ENCODE measurements at places on chromosomes 7 and 10. TPM values are rescaled to one million over a fixed set of nuclear protein-coding genes. Genes with fewer than 3 reads are reported as not detected.
A peak's percentile ranks its signal among the peaks of the same experiment; 100 is the strongest.

DNA sequence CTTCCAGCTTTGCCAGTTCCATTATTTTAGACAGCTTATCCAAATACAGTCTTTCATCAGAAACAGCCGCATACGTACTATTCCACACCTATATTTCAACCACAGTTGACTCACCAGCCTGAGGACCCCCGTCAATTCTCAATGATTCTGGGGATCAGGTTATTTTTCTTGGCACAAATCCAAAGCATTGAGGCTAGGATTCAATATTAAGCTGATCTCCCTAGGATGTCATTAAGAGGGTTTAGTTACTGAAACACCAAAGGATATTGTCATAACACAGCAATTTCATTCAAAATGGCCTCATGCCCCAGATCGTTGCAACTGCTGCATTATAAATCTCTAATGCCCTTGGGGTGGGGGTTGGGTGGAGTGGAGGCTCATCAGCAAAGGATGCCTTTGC, 214.6 kb downstream of the PTEN start:
- no peak for DNase-seq

GRCh38 chr7:22419488-22419887, 62.5 kb upstream of the RAPGEF5 start:
- no peak for DNase-seq

DNA sequence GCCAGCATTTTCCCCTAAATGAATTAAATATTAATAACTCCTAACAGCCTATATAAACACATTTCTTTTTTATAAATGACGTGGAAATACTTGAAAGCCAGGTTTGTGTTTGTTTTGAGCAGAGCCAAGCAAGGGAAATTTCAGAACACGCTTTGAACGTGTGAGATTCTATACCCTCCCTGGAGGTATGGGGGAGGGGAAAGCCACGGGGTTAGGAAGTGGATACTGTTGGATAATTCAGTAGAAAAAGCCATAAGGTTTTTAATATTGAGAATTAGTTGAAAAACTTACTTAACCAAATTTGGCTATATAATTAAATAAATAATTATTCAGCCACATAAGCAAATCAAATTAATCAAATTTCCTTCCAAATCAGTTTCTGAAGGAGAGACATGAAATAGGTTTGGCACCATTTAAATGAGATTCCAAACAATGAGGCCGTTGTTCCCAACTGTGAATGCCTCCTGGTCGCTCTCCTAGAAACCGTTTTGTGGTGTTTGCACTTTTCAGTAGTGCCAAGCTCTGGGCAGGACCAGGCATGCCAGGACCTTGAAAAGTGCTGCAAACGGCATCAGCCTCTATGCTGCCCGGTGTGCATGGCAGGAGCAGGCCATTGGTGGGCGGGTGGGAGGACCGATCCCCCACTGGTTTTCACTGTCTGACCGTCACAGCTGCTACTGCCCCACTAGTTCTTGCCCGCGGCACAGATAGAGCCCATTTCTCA, 88.1 kb downstream of the SEPTIN14 start:
- DNase-seq = no peak

- DNase-seq = peak; percentile 67
Observed at GRCh38 chr10:84424731-84425167, 96.4 kb downstream of the CCSER2 start.

DNA sequence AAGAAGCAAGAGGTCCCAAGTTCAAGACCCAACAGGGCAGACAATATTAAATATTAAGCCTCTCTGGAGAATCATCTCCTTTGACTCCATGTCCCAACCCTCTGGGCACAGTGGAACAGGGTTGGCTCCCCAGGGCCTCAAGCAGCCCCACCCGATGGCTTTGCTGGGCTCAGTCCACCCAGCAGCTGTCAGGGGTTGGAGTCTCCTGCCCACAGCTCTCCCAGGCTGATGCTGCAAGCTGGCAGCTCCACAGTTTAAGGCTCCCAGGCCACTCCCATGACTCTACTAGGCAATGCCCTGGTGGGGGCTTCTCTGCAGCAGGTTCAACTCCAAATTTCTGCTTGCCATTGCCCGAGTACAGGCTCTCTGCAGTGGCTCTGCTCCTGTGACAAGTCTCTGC, 55.1 kb downstream of the LARP4B start:
- DNase-seq = no peak

DNA sequence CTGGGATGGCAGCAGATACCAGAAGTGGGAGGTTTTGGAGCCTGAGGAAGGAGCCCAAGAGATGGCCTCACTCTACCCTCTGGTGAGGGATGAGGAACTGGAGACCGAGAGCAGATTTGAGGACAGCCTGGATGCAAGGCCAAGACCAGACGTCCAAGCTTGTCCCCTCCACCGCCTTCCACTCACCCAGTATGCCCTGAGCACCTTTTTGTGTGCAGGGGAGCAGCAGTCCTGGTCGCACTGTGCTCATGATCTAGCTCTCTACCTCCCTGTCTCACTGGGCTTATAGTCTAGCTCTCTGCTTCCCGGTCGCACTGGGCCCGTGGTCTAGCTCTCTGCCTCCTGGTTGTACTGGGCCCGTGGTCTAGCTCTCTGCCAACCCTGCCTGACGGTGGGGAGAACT, 33.6 kb upstream of the CHST15 start:
- no peak for DNase-seq

DNA sequence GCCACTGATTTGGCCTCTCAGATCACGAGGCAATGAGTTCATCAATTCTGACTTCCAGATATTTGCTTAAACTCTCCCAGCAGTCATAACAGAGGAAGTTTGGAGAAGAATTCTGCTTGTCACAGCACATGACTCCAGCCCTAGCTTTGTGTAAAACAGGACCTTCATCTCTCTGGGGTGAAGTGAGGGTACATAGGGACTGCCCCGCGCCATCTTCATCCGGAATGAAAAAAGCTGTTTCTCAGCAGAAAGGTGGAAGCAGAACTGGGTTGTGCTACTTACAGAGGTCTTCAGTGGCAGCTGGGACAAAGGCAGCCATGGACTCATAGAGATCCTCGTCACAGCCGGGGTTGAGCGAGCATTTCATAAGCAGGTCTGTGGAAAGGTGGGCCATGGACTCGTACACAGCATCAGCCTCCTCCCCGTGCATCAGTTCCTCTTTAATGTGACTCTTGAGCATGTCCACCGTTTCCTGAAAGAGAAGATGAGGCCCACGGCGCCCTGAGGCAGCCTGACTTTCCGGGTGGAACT, 58.4 kb upstream of the TM9SF3 start:
- DNase-seq = no peak

DNA sequence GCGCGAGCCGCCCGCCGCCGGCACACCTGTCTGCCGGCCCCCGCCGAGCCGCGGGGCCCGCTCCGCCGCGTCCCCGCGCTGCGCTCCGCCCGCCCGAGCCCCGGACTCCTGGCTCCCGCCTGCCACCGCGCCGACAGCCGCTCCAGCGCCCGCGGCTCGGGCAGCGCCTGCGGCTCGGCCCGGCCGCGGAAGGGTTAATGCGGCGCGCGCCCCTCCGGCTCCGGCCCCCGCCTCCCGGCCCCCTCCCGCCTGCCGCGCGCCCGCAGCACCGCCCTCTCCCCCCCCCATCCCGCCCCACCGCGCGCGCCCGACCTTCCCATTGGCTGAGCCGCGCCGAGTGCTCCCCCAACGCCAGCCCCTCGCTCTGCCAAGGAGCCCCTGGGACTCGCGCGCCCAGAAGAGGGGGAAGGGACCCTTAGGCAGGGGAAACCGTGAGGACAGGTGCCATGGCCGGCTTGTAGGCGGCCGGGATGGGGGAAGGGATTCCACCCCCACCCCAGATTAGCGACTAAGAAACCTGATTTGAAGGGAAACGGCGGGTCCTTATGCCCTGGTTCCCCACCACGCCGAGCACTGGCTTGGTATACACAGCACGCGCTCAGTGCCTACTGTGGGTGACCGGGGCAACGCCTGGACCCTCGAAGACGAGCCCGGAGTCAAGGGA, at the start of gene KCNH2:
Gene KCNH2 (minus strand): TSS at position 196 of the 664 bp plus-strand sequence. CDS start 408 bp downstream, outside the sequence.
- DNase-seq = no peak

DNA sequence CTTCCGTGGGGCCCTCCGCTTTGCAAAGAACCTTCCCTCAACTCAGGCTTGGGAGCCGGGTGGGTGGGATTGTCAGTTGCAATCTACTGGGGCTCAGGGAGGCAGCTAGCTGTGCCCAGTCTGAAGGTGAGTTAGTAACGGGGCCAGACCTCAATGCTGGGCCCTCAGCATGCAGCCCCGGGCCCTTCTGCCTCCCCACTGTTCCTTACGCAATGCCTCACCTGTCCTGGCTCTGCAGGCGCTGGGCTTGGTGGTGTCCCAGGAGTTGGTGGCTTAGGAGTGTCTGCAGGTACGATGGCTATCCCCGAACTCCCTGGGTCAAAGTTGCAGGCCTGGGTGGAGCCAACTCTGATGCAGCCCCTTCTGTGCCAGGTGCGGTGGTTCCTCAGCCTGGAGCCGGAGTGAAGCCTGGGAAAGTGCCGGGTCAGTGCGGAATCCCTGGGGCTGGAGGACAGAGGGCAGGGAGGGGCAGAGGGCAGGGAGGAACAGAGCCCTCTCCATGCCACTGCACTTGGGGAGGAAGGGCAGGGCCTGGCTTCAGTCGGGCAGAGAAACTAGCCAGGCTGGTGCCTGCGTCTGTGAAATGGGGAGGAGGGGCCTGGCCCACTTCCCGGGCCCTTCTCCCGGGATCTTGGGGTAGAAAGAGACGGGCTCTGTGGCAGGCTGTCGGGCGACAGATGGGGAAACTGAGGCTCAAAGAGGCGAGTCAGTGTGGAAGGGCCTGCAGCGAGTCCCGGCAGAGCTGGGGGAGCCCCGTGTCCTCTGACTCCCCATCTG, 15.0 kb downstream of the ELN start:
- no peak for DNase-seq

- no peak for DNase-seq
Observed at GRCh38 chr7:125644109-125644508, 714.5 kb upstream of the POT1 start.

GRCh38 chr10:31072451-31072850, 40.8 kb upstream of the ZNF438 start:
- no peak for DNase-seq

DNA sequence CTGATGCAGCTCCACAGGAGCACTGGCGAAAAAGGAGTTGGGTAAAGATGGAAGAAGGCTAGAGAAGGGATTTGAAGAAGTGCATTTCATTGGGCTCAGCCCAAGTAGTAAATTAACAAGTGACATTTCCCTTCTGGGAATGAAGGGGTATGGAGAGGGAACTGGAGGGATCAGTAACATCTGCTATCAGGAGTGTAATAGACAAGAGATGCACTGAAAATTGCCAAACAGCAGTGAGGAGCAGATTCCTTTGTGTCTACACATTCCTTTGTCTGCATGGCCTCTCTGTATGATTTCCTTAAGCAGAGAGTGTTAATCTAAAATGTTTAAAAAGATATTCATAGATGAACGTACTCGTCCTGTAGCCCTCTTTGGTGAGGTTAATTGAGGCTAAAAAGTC, 148.2 kb upstream of the FERD3L start:
- peak; percentile 29 for DNase-seq

DNA sequence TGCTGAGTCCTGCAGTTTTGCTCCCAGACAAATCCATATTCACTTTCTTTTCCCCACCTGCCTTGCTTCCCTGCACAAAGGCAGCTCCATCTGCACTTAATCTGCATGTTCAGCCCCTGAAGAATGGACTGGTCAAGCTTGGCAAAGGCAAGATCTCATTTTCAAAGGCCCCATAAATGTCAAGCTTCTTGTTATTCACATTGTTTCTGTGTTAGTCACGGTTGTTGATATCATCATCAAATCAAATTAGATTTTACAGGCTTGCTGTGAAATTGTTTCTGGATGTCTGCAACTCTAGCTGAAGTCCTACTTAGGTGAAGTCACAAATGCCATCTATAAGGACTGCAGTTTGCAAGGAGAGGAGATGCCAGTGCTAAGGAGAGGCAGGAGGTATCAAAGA, 91.0 kb downstream of the GPAM start:
- DNase-seq = no peak

DNA sequence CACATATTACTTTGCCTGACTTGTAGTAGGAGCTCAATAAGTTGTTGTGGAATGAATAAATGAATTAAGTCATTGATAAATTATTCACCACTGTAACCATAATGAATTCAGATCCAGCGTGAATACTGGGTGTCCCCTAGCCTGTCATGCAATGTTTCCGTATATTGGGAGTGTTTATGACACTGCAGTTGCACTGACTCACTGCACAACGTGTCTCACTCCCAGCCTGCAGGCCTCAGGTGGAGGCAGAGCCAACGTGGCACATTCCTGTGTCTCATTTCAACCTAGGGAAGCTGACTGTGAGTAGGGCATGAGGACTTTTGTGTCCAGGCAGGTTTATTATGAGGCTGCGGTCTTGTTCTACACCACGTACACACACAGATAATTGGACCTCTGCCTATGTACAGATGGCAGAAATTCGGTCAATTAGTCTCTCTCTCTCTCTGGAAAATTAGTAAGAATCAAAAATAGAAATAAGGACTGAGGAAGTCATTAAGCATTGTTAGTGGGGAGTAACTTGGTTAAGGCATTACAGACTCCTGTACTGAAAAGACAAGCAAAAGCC, 299.1 kb upstream of the IGFBP3 start:
- no peak for DNase-seq

GRCh38 chr7:98647326-98647725, 30.2 kb downstream of the NPTX2 start:
- DNase-seq = no peak

DNA sequence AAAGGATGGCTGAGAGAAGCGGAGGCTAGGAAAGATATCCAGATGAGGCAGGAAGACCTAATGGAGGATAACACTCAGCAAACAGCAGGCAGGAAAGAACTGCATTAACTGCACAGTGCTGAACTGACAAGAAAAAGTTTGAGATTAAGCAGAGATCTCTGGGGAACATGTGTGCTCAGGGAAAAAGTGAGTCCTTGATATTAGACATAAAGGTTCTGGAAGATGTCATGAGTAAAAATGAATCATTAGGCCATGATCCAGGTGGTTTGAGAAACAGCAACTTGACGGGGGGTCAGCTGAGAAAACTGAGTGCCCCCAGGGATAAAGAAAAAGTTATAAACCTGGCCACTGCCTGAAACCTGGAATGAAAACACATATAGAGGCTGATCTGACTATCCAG, 27.3 kb upstream of the ANK3 start:
- DNase-seq = no peak

GRCh38 chr7:28626624-28627262, 214.4 kb downstream of the CREB5 start:
- DNase-seq = no peak

- DNase-seq = no peak
Observed at GRCh38 chr10:58280477-58280876, 11.5 kb downstream of the CISD1 start.

Gene FAM25C
- total RNA-seq = not detected

Gene FAM25A
- total RNA-seq = 16.3 TPM

Gene CNTNAP2
- total RNA-seq = 1.9 TPM

Gene TRPV6
- total RNA-seq = 1.8 TPM

Gene IFIT1
- 16.8 TPM for total RNA-seq

Gene ATG9B
- 15.4 TPM for total RNA-seq

All from skin of body (tissue), 3 donors.